ENCODE measurements at places on chromosomes 4 and X.

DNA sequence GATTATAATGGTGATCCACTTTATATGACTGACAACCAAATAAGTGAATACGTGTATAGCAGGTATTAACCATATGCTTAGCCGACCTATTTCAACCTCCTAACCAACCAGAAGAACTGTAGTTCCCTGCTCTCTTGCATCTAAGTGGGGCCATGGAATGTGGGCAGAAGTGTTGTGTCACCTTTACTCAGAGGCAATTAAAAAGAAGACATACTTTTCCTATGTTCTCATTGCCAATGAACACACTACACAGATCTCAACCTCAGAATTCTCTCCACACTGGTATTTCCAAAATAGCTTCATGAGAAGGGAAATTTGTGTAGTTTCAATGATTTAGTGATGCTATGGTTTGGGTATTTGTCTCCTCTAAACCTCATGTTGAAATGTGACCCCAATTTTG lies 3.2 kb upstream of the NFKB1 start:
- DNase-seq = no peak

GRCh38 chr4:3835527-3836405 lies 69.6 kb downstream of the ADRA2C start:
- DNase-seq = no peak

DNA sequence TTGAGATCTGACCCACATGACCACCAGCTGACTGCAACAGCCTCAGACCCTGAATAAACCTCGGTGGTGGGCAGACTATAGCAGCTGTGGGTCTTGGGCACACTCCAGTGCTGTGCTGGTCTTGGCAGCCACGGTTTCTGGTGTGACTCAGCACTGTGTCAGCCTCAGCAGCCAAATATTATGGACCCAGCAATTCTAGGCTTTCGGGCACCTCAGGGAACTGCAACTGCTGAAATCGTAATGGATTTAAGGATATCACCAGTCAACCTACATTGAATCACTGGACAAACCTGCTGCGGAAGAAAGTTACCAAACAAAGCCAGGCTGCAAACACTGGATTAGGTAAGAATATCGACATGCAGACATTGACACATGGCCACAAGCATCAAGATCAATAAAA lies 10.5 kb upstream of the UBE2NL start:
- peak; percentile 1 for DNase-seq

- DNase-seq = no peak
These were observed 256.5 kb upstream of the NRK start for GRCh38 chrX:105565856-105566255.

DNA sequence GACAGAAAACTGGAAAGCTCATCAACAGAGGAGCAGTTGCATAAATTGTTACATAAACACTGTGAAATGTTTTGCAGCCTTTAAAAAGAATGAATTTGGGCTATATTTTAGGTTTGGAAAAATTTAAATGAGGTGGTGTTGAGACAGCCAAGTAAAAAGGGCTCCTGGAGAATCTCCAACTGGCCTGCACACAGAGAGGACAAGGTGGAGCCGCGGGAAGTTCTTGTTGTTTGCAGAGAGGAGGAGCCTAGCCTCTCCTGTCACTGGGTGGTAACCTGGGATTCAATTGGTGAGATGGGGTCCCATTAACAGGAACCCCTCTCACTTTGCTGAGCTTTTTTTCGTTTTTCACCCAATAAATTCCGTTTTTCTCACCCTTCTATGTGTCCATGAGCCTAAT lies 13.4 kb downstream of the GIMD1 start:
- DNase-seq = no peak

- no peak for DNase-seq
These were observed 741.4 kb downstream of the FAT4 start for GRCh38 chr4:126056116-126056650.

GRCh38 chrX:55005256-55005655 lies 5.1 kb downstream of the APEX2 start:
- DNase-seq = no peak

- no peak for DNase-seq
These were observed 195.4 kb upstream of the HHIP start for GRCh38 chr4:144450526-144450925.

- no peak for DNase-seq
These were observed 1372.4 kb downstream of the C4orf33 start for GRCh38 chr4:130468340-130468739.

GRCh38 chr4:62262676-62263075 lies 1062.5 kb downstream of the ADGRL3 start:
- DNase-seq = no peak

DNA sequence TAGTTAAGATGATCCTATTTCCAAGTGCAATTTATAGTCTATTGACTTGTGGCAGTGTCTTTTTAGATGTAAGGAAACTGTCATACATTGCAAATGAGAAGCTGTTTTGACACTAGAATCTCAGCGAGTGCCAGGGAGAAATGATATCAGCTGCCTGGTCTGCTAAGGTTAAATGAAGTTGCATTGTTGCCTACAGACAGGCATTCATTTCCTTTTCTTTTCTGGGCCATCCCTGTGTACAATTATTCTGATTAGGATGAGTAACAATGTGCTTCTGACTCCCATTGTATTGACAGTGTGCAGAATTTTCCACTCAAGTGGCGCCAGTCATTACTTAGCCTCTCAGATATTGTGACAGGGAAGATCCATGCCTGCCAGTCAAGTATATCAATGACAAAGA lies 231.2 kb downstream of the GPAT3 start:
- no peak for DNase-seq

DNA sequence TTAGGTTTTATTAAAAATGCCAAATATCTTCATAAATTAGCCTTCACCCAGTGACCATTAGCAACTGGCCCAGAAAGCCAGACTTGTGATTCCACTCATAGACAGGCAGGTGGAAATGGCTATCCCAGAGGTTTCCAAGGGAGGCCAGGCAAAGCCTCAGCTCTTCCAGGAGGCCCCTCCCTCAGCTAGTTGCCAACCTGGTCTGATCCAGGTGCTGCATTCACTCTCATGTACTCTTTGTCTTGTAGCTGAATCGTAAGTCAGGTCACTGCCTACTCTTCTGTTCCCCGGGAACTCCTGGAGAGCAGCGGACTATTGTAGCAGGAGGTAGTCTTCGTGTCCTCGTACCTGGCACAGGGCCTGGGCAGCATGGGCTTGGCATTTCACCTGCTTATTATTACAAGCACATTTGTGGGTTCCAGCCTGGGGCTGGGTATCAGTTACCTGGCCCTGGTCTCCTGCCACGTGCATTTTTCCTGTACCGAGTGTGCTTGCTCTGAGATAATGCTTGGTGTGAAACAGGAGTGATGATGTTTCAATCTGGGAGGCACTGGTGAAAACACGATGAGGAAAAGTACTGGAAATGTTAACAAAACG lies 101.6 kb downstream of the FAM193A start:
- no peak for DNase-seq

GRCh38 chr4:122129061-122129460 lies 23.1 kb upstream of the BLTP1 start:
- no peak for DNase-seq

DNA sequence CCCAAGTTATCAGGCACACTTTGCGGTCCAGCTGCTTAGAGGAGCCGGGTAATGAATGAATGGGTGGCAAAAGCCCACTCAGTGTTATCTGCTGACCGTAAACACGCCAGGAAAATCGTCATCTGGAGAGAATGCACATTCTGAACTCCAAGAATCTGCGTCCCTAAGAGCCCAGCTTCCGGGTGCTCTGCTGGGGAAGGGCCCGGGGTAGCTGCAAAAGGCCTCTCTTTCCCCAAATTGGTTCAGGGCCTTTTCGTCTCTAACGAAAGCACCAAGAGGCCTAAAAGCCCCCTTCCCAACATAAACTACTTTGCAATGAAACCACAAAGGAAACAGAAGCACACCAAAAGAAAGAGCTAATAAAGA lies 1.6 kb upstream of the SFRP2 start:
- no peak for DNase-seq

- DNase-seq = no peak
These were observed 23.8 kb upstream of the ADH7 start for GRCh38 chr4:99458911-99459447.

DNA sequence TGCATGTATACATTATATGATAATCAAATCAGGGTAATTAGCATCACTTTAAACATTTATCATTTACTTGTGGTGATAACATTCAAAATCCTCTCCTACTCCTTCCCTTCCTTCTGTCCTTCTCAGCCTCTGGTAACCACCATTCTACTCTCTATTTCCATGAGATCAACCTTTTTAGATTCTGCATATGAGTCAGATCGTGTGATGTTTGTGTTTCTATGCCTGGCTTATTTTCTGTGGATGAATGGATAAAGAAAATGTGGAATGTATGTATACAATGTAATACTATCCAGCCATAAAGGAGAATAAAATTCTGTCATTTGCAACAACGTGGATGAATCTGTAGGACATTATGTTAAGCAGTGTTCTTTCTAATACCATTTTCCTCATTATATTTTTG lies 123.9 kb downstream of the NAA11 start:
- DNase-seq = no peak

DNA sequence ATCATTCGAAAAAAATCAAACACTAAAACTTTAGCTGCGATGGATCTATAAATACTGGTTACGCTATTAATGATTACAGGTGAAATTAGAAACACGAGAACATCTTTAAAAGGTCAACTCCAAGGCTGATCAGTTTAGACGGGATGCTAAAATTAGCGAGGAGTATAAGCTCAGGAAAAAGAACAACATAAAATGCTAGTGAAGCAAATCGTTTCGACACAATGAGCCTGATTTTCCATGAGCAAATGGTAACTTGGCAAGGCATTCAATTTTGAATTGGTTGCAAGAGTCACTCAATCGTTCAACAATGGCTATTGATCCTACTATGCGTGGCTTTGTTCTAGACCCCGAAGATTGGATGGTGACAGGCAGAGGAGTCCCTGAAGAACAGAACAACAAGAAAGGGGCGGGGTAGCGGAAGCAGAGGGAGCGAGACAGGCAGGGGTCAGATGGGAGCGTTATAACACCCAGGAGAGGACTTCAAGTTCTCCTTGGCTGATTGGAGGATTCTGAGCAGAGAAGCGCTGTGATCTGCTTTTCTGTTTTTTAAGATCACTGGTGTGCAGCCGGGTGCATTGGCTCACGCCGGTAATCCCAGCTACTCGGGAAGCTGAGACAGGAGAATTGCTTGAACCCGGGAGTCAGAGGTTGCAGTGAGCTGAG lies 146.5 kb downstream of the RBM47 start:
- DNase-seq = no peak

- DNase-seq = no peak
These were observed 68.7 kb downstream of the PAK3 start for GRCh38 chrX:111164728-111165127.

GRCh38 chr4:109589119-109589518 lies 29.1 kb downstream of the MCUB start:
- no peak for DNase-seq

DNA sequence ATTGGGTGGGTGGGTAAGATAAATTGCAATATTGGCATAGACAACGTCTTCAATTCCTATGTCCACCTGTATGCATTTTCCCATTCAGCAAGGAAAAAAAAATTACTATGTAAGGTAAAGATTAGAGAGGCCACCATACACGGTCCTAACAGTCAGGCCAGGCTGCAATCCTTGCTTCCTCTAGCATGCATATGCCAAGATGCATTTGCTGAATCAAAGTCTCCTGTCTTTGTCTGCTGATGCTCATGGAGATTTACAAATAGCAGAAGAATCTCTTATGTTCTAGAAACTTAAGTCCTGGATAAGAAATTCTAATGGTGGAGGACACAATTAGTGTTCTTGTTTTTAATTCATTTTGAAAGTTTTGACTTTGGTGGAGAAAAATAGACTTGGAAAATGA lies 206.8 kb downstream of the PDGFC start:
- DNase-seq = no peak

DNA sequence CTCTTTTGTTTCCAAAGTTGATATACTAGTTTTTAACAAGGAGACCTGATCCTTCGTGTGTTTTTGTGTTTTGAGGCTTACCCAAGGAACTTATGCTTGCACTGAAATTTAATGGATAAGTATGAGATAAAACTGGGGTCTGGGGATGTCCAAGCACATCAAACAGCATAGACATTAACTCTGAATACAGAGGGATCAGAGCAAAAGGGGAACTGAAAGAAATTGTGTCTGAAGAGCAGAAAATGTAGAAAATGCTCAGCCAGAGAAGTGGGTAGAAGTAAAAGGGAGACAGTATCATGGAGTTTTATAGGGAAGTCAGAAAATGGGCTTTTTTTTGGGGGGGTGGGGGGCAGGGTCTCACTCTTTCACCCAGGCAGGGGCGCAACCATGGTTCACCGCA lies 695.4 kb downstream of the ARAP2 start:
- no peak for DNase-seq

GRCh38 chr4:136306361-136306760 lies 1225.9 kb downstream of the PCDH18 start:
- DNase-seq = no peak

GRCh38 chrX:3697220-3697684 lies 16.2 kb downstream of the PRKX start:
- DNase-seq = no peak

GRCh38 chrX:83469551-83469950 lies 38.5 kb upstream of the POU3F4 start:
- DNase-seq = peak; percentile 39

DNA sequence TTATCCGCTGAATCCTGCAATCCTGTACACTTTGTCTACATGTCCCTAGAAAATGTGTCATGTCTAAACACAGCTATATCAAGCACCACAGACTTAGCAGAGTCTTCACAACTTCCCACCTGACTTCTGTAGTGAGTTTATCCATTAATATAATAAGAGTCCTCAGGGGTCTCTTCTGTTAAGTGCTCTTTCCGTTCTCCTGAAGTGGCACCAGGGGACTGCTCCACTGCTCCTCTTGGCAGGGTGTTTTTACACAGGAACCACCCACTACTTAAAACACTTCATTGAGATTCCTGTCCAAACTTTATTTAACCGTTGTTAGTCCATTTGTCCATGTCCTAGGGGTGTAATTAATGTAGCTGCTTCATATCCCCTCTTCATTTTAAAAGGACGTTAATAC lies 1000.4 kb downstream of the STPG2 start:
- DNase-seq = no peak

DNA sequence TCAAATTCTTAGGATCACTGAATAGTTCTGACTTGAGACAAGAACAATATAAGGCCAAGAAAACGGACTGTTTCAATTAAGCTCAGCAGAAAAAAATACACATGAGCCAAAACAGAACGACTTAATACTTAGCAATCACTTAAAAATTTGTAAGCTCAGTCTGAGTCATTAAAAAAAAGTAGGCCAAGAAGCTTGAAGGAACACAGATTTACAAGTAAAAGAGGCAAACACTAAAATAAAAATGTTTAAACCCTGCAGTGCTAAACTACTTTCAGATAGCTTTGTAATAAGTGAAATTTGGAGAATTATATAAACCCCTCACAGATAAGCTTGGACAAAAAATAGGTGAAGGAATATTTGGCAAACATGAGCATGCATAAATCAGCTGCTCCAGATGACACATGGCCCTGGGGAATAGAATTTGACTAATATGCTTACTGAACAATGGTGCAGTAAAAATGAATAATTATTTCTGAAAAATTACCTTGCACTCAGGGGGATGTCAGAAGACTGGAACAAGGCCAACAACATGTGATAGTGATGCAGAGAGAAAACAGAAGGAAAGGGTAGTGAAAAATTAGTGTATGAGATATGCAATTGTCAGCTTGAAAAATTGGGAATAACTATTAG lies 49.6 kb downstream of the LNX1 start:
- DNase-seq = no peak
